ENCODE measurements at places on chromosomes 6 and 20.

GRCh38 chr20:34420975-34421374 lies 57.9 kb downstream of the ITCH start:
- no peak for DNase-seq

- no peak for DNase-seq
Observed at GRCh38 chr6:19327241-19327640, 509.9 kb upstream of the ID4 start.

GRCh38 chr20:44618318-44618731 lies 33.2 kb downstream of the ADA start:
- no peak for DNase-seq

DNA sequence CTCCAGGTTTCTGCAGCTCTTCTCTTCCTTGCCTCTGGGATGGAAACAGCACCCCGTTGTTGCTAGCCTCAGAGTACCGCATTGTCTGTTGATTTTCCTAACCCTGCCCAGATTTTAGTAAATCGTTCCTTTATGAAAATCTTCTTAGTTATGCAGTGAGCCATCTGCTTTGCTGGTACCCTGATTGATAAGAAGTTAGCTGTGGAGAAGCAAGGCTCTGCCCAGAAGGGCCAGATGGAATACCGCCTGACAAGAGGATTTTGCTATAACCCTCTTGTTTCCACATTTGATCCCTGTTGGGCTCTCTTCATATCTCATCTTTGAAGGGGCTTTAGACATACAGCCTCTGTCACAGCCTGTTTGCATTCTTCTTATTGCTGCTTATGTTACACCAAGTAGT lies 229.0 kb downstream of the CDKAL1 start:
- DNase-seq, result no peak

DNA sequence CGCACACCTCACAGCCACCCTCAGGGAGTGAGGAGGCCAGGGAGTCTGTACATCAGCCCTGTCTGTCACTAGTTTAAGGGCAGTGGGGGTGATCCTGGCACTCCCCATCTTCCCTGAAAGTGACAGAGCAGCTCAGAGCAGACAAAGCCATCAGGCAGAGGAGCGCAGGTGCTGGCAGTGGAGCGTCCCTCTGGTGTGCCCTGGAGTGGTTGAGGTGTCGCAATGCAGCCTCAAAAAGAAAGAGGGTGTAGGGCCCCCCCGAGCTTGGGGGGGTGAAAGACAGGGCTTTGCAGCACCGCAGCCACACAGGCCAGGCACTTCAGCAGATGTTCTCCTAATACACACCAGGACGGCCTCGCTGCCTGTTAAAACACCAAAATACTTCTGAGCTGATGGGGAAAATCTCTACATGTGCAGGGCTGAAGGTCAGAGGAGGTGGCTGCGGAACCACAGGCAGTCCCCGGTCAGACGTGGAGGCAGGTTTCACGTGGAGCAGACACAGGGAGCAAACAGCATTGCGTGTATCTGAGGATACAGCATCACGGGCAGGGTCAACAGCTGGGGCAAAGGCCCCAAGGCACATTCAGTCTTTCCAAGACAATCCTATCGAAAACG lies 69.5 kb downstream of the PREX1 start:
- no peak for DNase-seq

DNA sequence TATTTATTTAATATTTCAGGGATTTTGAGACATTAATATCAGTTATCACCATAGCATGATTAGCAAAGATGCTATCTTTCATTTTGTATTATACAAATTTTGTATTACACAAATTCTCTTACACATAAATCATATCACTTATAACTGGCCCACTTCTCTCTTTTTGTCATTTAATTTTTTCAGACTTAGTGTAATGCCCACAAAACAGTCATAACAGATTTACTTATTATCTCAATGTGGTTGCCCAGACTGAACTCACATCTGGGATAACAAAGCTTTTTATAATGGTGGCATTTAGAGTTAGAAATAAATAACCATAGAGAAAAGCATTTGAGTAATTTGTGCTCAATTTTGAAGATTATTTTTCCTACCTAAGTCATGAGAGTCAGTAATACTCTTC lies 148.3 kb downstream of the TFAP2B start:
- DNase-seq, result no peak

GRCh38 chr6:43203029-43203717 lies 21.2 kb downstream of the CUL9 start:
- no peak for DNase-seq

DNA sequence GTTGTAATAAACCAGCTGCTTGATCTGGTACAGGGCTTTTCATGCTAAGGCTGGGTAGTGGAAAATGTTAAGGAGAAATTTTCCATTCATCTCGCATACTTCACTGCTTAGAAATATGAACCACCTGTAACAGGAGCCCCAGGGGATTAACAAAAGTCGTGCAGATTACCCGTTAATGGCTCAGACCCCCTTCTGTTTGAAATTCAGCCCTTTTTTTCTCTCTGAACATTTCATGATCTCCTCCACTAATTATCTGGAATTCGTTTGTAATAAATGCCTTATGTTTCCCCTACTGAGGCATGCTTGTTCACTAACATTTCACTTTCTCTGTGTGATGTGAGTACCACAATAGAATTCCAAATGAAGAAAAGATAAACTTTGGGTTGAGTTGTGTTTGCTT lies 336.4 kb upstream of the HSF2 start:
- no peak for DNase-seq

GRCh38 chr6:146876271-146877151 lies 277.7 kb downstream of the ADGB start:
- no peak for DNase-seq

DNA sequence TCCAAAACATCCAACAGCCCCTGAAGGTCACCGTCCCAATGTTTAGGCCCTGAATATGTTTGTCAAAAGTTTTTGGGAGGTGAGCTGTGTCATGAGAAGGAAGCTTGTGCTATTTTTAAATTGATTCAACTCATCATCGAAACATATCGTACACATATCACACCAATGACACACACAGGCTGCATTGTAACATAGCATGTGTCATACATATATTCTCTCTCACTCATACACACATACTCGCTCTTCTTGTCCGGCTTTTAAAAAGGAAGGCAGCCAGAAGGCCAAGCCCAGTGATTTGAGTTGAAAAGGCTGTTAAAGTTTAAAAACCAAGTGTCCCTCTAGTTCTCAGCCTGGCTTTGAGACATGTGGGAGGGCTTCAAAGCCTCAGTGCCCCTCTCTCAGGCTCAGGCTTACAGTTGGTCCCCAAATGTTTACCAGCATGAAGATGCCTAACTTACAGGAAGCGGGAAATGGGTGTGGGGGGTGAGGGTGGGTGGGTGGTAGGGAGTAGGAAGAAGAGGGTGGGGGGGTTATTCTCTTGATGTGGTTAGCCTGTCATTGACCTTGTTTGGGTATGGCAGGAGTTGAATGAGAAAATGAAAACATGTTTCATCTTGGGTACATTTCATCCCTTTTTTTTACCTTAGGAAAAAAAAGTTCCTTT lies 3.3 kb upstream of the PRDM1 start:
- no peak for DNase-seq

- peak; percentile 66 for DNase-seq
Observed at GRCh38 chr6:35343092-35343834, 905 bp downstream of the PPARD start.

DNA sequence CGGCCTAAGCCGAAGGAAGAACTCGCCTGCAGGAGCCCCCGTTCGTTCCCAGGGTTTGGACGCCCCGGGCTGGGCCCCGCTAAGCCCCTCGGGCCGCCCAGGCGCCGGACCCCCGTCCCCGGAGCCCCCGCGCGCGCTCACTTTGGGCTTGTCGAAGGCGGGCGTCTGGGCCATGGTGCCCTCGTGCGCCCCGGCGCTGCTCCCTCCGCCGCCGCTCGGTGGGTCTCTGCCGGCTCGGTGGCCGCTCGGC lies 140 bp downstream of the ADA start:
- no peak for DNase-seq

GRCh38 chr6:127811900-127812570 lies 88.8 kb downstream of the THEMIS start:
- no peak for DNase-seq

DNA sequence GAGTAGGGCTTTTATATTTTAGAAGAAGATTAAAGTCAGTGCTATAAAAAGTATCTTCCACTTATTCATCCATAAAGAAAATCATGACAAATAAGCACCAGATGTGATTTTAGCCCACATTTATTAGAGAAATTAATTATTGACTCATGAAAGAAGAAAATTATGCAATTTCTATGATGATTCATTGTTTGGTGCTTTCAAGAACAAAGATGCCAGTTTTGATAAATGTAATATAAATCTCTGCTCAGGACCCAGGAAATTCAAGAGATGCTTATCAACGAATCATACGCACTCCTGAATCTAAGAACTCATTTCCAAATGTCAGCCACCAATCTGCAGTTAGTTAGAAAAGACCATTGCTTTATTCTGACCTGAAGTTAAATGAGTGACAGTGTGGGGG lies 211.4 kb downstream of the ARHGAP18 start:
- DNase-seq, result no peak

- DNase-seq, result peak; percentile 98
Observed at GRCh38 chr6:20211941-20212391, 303 bp downstream of the MBOAT1 start.

GRCh38 chr20:17645546-17646208 lies 36.4 kb downstream of the RRBP1 start:
- DNase-seq, result no peak

- no peak for DNase-seq
Observed at GRCh38 chr6:132525866-132526265, 12.2 kb upstream of the TAAR9 start.

- DNase-seq, result no peak
Observed at GRCh38 chr20:25071734-25072133, 10.2 kb downstream of the VSX1 start.

GRCh38 chr6:168166627-168167026 lies 87.6 kb upstream of the FRMD1 start:
- no peak for DNase-seq

GRCh38 chr6:127784468-127784867 lies 116.4 kb downstream of the THEMIS start:
- no peak for DNase-seq

GRCh38 chr6:169862892-169863525 lies 111.6 kb downstream of the ERMARD start:
- no peak for DNase-seq

DNA sequence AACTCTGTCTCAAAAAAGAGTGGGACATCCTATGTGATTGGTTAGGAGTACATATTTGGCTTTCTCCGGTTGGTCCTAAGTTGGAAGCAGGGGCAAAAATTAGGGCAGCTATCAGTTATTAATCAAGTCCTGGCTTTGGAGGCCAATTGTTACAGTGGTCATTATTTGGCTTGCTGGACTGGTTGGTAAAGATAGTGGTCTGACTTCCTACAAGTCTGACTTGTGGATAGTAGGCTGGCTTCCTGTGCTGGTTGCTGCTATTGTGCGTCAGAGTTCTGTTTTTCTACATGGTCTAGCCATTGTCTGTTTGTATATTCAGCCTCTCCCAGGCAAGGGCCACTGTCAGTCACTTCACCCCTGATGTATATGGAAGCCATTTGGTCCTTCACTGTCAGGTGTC lies 7.0 kb downstream of the ACOT8 start:
- DNase-seq, result no peak

DNA sequence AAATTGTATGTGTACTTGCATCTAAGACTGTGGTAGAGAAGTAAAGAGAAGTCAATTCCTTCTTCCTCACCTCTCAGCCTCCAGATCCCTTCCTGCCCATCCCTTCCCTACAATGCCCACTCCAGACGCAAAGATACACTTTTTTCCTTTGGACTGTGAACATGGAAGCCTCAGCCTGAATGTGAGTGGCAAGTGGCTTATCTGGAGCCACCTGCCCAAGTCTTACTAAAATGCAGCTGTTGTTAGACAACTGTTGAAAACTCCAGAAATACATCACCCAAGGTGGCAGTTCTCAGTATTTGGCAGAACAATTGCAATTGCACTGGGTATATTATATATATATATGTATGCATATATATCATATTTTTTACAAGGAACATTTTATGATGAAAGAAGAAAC lies 7.5 kb downstream of the VGLL2 start:
- DNase-seq, result no peak

- DNase-seq, result no peak
Observed at GRCh38 chr20:44698351-44698750, 16.8 kb upstream of the CCN5 start.

DNA sequence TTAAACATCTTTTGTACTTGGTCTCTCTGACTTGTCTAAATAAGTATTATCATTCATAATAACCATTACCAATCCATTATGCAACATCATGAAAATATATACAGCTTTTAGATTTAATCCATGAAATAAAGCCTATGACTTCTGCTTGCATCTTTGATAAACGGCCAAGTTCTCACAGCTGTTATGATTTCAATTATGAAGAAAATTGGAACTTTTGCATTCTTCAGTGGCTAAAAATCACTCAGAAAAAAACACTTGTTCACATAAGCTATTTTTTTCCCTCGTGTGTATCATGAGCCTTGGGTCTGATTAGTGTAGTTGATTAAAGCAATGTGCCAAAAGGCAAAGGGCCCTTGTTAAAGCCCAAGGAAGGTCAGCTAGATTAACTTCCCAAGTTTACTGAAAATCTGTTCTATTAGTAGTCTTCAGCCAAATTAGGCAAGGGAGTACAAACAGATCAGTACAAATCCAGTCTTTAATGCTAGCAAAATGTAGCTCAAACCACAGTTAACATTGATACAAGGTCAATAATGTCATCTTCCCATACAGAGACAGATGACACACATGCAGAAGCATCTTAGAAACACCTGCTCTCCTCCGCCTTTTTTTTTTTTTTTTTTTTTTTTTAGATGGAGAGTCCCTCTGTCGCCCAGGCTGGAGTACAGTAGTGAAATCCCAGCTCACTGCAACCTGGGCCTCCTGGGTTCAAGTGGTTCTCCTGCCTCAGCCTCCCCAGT lies 69.9 kb downstream of the SGK1 start:
- no peak for DNase-seq

DNA sequence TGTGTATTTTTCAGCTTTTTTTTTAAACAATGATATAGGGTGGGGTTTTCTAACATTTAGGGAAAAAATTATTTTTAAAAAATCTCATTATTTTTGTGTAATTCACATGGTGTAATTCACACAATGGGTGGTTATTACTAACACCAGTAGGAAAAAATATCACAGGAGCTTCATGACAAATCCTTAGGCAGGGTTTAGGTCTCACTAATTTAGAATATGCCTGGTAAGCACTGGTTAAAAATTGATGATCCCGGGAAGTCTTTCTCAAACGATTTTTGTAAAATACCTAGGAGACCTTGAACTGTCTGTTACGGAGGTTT lies 29.5 kb upstream of the ZNF217 start:
- no peak for DNase-seq

DNA sequence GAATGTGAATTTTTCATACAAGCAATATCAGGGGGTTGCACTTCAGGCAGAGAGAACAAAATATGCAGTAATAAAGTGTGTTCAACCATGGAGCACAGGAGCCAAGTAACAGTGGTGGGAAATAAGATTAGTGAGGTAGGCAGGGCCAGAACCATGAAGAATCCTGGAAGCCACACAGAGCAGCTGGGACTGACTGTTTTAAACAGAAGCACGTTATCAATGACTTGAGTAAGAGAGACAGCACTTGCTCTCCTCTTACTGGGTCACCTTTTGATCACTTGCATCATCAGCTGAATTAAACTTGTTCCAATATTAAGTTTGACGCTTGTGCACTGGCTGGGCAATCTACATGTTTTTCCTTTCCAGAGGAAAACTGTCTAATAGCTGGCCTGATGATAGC lies 238.5 kb downstream of the TBX18 start:
- no peak for DNase-seq

Data from right kidney (tissue), 9 donors.